ENCODE measurements at places on chromosomes 4 and X.

- no peak for DNase-seq
Observed at GRCh38 chrX:119880552-119881437, 9.2 kb downstream of the NDUFA1 start.

GRCh38 chrX:133937022-133937421, 48.4 kb downstream of the GPC3 start:
- DNase-seq, result no peak

DNA sequence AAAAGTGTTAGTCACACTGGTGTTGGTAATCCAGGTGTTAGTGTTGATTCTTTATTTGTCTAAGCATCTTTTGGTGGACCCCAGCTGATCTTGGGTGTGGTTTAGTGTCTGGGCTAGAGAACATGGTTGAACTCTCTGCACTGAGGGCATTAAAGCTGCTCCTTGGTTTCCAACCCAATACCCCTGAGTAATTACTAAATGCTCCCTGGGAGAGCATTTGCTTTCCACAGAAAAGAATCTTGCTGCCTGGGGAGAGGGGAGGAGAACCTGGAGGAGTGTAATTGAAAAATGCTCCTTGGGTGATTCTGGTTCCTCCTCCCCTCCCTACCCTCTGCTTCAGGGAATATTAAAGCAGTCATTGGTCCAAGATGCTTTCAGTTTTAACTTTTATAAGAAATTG, 3.1 kb downstream of the GUCY1B1 start:
- DNase-seq, result no peak

GRCh38 chr4:16154451-16154850, 70.6 kb upstream of the PROM1 start:
- no peak for DNase-seq

- no peak for DNase-seq
Observed at GRCh38 chr4:169233691-169234090, 37.1 kb downstream of the SH3RF1 start.

GRCh38 chrX:6954836-6955235, 192.7 kb upstream of the STS start:
- DNase-seq, result no peak

DNA sequence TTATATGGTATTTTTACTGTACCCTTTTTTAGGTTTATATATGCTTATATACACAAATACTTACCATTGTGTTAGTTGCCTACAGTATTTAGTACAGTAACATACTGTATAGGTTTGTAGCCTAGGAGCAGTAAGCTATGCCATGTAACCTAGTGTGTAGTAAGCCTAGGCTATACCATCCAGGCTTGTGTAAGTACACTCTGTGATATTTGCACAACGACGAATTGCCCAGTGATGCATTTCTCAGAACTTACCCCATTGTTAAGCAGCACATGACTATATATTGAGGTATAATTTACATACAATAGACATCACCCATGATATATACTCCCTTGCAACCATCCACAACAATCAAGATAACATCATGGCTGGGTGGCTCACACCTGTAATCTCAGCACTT, 40.1 kb downstream of the STAG2 start:
- DNase-seq, result no peak

DNA sequence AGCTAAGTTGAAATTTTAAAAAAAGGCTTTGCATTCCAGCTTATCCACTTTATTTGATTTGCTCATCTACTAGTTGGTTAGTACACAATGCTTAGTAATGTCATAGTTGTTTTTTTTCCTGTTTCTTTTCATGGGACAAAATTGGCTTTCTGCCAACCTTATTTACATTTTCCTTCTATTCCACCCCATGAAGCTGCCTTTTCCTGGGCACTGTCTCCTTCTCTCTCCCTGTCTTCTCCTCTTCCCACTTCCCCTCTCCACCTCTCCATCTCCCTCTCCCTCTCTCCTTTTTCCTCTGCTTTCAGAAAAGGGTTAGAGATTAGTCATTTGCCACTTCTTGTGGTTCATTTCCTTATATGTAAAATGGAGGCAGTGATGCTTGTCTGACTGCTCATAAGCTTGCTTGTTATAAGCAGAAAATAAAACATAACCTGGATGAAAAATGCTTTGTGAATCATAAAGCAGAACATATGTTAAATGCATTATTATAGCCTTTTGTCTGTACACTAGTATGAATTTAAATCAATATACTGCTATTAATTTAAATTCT, 181.9 kb downstream of the CEP135 start:
- DNase-seq, result no peak

- no peak for DNase-seq
Observed at GRCh38 chrX:94743478-94743877, 1069.5 kb downstream of the FAM133A start.

GRCh38 chr4:56976837-56977320, 527 bp downstream of the NOA1 start:
- no peak for DNase-seq

DNA sequence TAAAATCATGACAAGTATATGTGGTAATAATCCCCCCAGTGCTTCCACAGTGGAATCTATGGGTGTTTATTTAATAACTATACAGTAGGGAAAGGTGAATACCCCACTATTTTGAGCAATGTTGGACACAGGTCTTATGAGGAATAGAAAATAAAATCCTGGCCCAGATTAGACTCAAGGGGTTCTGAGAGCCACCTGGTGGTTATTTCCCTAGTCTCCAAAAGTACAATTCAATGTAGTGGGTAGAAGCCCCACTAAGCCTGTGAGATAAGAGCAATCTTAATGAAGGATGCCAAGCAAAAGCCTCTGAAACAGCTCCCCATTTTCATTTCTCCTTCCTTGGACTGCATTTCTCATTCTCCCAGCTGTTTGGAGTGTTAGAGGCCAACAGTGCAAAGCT, 328.2 kb upstream of the NR3C2 start:
- no peak for DNase-seq

DNA sequence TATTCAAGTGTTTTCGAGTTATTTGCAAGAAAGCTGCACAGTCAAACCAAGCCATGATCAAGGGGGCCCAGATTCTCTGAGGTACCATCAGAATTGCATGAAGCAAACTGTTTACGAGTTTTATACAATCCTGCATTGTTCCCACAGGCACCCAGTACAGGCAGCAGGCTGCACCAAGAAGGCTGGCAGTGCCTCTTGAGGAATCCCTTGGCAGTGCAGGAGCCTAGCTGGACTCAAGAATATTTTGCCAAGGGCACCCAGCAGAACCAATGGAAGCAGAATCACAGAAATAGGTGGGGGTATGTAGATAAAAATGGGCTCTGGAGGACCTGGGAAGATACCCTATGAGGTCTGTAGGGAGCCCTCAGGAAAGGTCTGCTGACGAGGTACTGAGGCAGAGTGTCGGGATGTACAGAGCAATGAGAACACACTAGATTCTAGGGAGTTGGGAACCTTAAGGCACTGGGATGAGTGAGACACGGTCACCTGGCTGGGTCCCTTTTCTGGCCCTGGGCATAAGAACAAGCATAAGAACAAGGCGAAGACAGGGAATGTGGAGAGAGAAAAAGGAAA, 2.5 kb upstream of the PLP1 start:
- no peak for DNase-seq

GRCh38 chrX:6226596-6227452, 1.8 kb downstream of the NLGN4X start:
- no peak for DNase-seq

DNA sequence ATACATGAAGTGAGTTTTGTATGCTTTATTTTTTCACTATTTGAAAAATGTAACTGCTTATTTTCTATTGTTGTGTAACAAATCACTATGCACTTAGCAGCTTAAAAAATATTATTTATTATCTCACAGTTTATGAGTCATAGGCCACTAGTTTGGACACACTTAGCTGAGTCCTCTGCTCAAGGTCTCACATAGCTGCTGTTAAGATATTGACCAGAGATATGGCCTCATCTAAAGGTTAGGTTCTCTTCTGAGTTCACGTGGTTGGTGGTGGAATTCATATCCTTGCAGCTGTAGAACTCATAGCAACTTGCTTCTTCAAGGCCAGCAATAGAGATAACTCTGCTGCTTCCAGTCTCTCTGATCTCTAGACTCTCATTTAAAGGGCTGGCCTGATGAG, 534.4 kb downstream of the SPRY1 start:
- DNase-seq, result no peak

- DNase-seq, result no peak
Observed at GRCh38 chr4:1241936-1242505, 6.9 kb downstream of the CTBP1 start.

DNA sequence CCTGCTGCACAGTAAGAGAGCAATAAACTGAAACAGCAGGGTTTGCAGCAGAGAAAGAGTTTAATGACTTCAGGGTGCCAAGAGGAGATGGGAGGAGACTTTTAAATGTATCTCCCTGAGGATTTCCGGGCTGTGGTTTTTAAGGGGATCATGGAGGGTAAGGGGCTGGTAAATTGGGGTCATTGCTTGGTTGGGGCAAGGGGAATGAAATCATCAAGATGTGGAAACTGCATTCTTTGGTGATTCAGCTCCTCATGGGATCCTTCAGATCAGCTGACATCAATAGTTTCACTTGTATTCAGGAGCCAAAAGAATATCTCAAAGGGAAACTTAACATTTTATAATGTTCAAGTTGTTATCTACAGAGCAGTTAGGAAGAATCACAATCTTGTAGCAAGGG, 174.3 kb upstream of the ANXA10 start:
- DNase-seq, result no peak

DNA sequence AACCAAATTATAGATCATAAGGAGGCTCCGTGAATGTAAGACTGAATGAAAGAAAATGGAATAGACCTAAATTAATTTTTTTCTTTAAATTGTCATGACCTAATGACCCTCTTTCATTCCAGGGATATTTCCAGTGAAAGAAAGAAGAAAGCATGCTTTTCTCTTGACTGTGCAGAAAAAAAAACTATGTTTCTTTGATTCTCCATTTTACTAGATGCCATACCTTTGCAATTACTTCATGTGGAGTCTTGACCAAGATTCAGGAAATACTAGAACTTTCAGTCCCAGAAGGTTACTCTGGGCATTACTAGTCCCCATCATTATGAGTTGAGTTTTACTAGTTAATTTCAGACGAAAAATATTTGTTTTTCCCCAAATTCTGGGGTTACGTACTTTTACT, 6.4 kb upstream of the COMMD8 start:
- DNase-seq, result no peak

GRCh38 chr4:114156371-114156770, 176.9 kb upstream of the ARSJ start:
- no peak for DNase-seq

GRCh38 chr4:150139297-150139865, 61.1 kb downstream of the DCLK2 start:
- no peak for DNase-seq

- DNase-seq, result no peak
Observed at GRCh38 chr4:23746672-23747071, 143.2 kb downstream of the PPARGC1A start.

GRCh38 chr4:64784125-64784524, 374.9 kb upstream of the TECRL start:
- DNase-seq, result no peak

- no peak for DNase-seq
Observed at GRCh38 chr4:8325291-8325973, 55.9 kb downstream of the HTRA3 start.

- no peak for DNase-seq
Observed at GRCh38 chrX:56499372-56499771, 64.1 kb upstream of the UBQLN2 start.

- no peak for DNase-seq
Observed at GRCh38 chr4:119977076-119977940, 89.3 kb downstream of the MAD2L1 start.

- DNase-seq, result no peak
Observed at GRCh38 chrX:40147971-40148370, 50.2 kb upstream of the BCOR start.

DNA sequence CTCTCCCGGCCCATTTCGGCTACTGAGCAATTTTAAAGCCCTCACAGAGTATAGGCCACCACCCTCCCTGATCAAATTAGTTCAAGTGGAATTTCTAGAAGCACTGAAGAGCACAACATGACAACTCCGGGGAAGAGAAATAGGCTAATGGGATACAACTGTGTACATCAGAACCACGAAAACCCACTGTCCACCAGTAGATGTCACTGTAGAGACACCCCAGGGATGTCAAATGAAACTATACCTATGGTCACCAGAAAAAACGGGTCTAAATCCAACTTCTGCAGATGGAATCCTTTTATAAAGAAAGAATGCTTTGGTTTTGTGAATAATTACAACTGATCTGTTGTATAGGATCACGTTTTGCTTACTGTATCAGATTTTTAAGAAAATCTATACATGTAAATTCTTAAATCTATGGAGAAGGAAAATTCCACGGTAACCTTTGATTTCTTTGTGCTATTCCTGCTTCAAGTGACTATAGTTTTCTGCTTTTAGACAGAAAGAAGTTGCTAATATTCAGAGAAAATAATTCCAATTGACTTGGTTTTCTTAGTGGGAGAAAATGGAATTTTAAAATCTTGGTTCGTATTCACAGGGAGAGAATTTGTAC, 29.5 kb upstream of the MAP3K15 start:
- no peak for DNase-seq

GRCh38 chr4:15303052-15303641, 124.7 kb upstream of the C1QTNF7 start:
- DNase-seq, result no peak

- no peak for DNase-seq
Observed at GRCh38 chrX:120358737-120359456, 3.0 kb upstream of the ATP1B4 start.

- DNase-seq, result no peak
Observed at GRCh38 chr4:131137196-131137595, 2011.9 kb upstream of the PCDH10 start.

GRCh38 chrX:46551494-46552128, 6.4 kb upstream of the ZNF674 start:
- no peak for DNase-seq

GRCh38 chrX:10797466-10797865, 177.1 kb upstream of the MID1 start:
- no peak for DNase-seq

- peak; percentile 19 for DNase-seq
Observed at GRCh38 chr4:41257257-41257901, 651 bp downstream of the UCHL1 start.

DNA sequence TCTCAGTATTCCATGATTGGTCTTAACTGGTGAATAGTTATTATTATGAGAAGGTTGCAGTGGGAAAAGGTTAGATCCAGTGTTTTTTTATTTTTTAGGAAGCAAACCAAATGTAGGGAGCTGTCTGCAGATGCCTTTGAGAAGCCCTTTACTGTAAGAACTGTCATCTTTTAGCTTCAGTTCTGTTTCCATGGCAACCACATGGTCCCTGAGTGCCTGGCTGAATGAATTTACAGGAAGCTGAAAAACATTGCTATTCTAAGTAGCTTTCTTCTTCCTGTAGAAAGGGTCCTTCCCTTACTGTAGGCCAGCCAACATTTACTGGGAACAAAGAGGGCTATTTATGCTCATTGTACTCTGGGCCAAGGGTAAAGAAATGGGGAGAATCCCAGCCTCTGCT, 103.3 kb downstream of the DCLK2 start:
- no peak for DNase-seq

- DNase-seq, result no peak
Observed at GRCh38 chr4:174134361-174134760, 149.1 kb downstream of the FBXO8 start.

DNA sequence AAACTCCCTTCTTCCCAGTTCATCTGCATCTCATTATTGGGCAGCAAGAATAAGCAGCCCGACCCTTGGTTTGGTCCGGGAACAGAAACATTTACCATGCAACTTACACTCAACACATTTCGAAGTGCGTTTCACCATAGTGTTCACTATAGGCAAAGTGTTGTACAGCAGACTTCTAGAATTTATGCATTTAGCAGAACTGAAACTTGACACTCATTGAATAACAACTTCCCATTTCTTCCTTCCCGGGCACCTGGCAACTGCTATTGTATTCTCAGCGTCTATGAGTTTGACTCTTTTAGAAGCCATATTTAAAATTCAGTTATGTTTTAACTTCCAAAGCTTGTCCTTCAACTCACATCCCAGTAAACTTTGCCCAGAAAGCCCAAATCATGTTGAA, 840.6 kb downstream of the NLGN4X start:
- DNase-seq, result no peak

Measured in left renal cortex interstitium (tissue), 4 donors.